ENCODE measurements at places on chromosomes 4 and X.

- no peak for DNase-seq
Observed at GRCh38 chr4:179803857-179804256, 2361.6 kb upstream of the AGA start.

- DNase-seq: no peak
Observed at GRCh38 chrX:150616863-150617198, 48.4 kb downstream of the MTM1 start.

DNA sequence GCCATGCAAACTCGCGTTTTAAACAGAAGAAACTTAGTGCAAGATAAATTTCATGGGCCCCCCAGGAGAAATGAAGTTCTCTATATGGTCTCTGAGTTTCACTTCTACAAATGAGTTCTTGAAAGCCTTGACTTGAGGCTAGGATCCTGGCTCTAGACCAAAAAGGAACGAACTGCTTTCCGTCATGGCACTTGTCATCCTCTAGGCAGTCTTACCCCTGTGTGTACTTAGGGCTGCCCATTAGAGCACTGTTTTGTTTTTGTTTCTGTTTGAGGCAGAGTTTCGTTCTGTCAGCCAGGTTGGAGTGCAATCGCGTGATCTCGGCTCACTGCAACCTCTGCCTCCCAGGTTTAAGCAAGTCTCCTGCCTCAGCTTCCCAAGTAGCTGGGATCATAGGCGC, 29.0 kb downstream of the RNF4 start:
- peak; percentile 42 for DNase-seq

- DNase-seq: no peak
Observed at GRCh38 chr4:41410049-41410448, 127.9 kb upstream of the LIMCH1 start.

DNA sequence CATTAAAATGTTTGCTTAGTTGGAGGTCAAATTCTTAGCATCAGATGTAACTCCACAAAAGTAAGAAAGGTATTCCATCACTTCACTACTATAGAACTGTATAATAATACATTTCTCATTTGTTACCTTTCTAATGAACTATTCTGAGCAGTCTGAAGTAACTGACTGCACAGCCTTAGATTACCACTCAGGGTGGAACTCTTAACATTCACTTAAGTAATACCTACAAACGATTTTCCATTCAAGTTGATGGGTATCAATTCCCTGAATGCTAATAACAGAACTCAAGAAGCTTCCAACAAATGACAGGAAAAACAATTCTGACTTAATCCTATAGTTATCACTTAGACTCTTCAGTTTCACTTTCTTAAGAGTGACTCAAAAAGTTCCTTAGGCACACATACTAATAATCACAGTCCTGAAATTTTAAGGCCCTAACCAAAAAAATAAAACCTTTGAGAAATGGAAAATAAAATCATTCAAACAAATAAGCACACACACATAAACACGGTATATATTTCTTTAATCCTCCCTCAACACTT, 20.9 kb downstream of the HNRNPD start:
- DNase-seq: no peak

Measured in MM.1S (cell line).